ENCODE measurements at places on chromosomes 5 and 9.
A peak's percentile ranks its signal among the peaks of the same experiment; 100 is the strongest.

DNA sequence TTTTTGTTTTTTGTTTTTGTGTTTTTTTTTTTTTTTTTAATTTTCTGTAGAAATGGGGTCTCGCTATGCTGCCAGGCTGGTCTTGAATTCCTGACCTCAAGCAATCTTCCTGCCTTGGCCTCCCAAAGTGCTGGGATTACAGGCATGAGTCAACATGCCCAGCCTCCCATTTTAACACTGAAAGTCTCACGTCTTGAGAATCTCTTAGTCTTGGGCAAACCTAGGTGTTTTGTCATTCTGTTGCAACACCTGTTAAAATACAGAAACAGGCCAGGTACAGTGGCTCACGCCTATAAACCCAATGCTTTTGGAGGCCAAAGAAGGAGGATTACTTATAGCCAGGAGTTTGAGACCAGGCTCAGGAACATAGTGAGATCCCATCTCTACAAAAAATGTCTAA is 599.0 kb downstream of the TLR4 start:
- no peak for DNase-seq

DNA sequence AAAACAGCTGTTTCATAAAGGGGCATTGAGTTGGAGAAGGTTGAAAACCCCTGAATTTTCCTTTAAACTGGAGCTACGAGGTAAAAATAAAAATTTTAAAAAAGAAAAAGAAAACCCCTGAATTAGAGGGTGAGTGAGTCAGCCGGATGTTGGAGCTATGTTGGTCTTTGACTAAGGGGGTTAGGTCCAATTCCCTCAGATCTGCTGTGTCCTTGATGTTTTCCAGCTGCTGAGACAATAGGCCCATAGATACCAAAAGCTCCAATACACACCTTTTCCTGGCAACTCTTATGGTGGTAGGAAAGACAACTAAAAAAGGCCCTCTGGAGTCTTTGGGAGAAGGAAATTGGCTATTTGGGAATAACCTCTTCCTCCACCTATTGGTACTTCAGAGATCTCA is 79.4 kb upstream of the SAP30L start:
- DNase-seq, result no peak

DNA sequence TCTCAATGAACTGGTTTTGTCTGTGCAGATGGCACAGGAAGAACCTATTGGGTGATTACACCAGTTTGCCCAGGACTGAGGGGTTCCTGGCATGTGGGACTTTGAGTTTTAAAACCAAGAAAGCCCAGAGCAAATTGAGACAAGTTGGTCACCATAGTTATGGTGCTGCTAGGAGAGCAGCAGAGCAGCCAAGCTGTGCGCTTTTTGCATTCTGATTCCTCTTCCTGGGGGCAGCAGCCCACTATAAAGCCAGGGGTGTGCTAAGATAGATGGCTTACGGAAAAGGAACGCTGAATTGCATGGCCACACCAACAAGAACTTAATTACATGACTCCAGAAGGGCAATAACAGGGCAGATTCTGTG is 49.7 kb downstream of the TIMD4 start:
- no peak for DNase-seq

DNA sequence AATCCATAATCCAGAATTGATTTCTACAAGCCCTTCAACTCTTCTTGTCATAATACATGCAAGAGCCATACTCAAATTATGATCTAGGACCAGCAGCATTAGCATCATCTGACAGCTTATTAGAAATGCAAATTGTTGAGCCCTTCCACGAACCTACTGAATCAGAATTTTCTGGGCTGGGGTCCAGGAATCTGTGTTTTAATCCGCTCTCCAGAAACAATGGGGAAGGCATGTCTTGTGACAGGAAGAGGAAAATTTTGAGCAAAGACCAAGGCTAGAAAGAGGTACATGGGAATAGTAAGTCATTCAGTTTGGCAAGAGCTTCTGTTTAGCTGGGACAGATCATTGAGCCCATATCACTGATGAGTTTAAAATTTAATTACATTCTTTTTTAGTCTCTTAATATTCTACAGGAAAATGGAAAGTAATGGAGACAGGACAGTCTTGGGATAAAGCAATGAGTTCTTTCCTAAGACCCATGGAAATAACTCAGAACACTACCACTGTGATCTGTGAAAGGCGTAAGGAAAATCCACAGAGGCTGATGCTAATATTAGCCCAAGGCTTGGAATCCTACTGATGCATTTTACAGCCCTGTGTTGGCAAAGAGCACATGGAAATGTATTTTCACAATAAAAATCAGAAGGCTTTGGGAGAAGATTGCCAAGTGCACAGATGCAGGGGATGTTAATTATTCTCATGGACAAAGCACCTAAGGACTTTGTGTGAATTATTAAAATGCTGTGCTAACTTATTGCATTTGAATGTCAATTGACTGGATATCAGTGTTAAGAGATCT is 73.7 kb upstream of the STK32A start:
- DNase-seq, result no peak

- DNase-seq, result peak; percentile 92
Measured at GRCh38 chr9:75001719-75002421, 26.2 kb downstream of the CARNMT1 start.

GRCh38 chr9:38385896-38386295 is 6.6 kb upstream of the ALDH1B1 start:
- DNase-seq, result no peak

- DNase-seq, result no peak
Measured at GRCh38 chr5:103889500-103890209, 327.1 kb upstream of the NUDT12 start.

- no peak for DNase-seq
Measured at GRCh38 chr5:128085413-128085812, 1.8 kb downstream of the SLC12A2 start.

GRCh38 chr5:167242701-167243100 is 1048.7 kb upstream of the WWC1 start:
- no peak for DNase-seq

DNA sequence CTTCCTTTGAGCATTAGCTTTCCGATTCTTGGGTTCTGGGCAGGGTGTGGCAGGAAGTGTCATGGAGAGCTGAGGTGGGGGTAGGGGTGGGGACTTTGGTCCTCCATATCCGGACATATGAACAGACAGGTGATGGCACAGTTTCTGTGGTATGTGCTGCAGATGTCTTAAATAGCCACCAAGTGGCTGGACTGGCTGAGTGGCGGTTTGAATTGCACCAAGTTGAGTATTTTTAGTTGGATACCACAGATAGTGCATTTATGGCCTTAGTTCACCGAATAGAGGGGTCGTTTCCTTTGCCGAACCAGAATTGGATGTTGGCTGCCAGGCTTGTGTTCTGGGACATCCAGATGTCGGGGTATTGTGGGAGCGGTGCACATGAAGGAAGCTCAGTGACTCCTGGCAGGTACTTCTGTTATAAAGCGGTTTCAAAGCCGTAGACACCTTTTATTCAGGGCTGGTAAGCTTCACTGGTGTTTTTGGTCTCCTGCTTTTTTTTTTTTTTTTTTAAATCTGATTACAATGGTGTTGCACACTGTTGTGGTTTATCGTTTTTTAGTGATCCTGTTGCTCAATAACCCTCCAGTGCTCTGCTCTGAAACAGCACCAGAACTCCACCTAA is 15.1 kb upstream of the TNFAIP8 start:
- DNase-seq, result no peak

DNA sequence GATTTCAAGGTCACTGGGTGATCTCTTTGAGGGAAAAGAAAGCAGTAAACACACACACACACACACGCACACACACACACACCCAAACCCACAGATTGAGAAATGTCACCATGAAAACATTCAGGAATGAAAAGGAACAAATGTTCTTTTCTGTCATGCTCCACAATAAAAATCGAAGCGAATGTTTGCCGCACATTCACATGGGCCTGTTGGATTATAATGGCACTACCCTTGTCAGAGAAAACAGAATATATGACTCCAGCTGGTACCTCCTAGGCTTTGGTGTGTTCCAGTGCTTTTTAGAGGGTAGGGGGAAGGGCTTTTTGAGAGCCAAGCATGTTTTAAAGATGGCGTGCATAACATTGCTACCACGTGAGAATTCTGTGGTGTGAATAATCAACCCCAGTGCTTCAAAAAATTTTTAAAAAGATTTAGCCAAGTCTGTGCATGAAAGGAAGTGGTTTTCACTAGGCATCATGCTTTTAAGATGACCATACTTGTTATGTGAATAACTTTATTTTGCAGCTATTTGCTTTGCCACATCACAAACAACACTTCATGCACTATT is 120.8 kb upstream of the ZNF608 start:
- DNase-seq, result no peak

DNA sequence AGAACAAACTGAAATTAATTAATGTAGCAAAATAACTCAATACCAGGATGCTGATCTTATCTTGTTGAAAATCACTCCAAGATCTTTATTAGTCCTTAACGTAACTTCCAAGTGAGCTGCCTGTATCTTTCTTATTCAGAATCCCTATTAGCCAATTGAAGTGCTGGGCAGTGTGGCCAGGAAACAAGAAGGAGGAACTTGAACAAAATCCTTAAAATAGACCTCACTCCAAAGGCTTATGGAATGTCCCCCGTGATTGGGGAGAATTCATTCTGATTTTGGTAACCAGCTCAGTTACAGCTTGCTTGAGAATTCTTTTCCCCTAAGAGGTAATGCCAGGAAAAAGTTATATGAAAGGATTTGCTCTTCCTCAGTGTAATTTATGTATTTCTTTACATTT is 171.0 kb downstream of the DEPDC1B start:
- no peak for DNase-seq

DNA sequence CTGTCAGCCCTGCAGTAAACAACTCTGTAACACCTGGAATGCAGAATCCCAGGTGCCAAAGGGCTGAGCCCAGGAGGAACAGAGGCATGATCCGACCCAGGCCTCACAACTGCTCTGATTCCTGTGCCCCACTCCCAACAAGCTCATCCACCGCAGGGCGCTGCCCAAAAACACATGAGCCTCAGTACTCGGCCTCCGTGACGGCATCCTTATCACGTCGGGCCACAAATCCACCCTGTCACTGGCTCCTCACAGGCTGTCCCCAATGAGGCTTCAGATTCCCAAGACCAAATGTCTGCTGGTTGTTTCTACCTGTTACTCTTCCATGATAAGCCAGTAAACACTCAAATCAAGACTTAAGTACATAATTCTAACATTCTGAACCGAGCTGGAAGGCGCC is 15.2 kb downstream of the QSOX2 start:
- no peak for DNase-seq

DNA sequence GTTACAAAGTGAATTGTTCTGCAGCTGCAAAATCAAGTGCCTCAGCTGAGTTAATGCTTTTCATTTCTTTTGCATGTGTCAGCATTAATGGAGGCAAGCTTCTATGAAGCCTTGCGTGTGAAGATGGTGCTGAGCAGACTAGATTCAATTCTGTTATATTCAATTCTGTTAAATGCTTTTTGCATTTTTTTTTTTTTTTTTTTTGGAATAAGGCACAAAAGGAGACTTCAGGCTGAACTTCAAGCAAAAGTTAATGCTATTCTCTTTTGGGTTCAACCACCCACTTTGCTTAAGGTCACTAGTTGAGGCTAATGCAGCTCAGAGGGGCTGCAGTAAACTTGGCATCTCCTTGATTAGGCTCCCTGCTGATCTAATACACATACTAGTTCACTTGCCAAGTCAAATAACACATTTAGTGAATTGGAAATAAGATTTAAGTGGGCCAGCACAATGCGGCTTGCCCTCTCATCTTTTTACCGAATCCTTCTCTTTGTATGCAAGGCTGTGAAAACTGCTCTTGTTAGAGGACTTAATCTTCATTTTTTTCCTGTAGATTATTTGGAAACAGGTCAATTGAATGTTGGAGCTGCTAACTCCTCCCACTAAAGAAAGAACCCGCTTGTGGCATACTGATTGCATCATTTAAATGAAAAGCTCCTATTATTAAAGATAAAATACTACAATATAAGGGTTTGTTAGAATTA is 1020.2 kb downstream of the NR2F1-AS1 start:
- DNase-seq, result no peak

DNA sequence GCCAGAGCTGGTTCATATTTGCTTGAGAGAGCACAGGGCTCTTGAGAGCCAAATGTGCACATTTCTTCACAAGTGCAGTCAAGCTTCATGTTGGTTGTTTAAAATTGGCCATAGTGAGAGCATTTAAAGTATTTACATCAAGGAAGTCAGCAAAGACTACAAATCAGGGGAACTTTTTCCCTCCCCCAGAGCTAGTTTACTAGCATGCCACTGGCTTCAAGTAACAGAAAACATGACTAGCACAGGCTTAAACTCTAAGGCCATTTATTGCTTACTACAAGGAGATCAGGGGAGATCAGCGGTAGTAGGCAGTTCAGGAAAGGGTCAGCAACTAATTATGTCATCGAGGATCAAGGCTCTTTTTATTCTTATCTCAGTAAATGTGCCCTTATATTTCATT is 11.0 kb upstream of the CCDC171 start:
- no peak for DNase-seq

- DNase-seq, result no peak
Measured at GRCh38 chr9:74573640-74574191, 76.6 kb downstream of the RORB start.

GRCh38 chr5:150585781-150586341 is 54.6 kb upstream of the SYNPO start:
- no peak for DNase-seq

- DNase-seq, result no peak
Measured at GRCh38 chr5:94024101-94024500, 282.7 kb upstream of the POU5F2 start.

GRCh38 chr5:180367300-180367699 is 14.2 kb upstream of the GFPT2 start:
- no peak for DNase-seq

- DNase-seq, result no peak
Measured at GRCh38 chr5:39542511-39543285, 117.9 kb upstream of the DAB2 start.

- DNase-seq, result no peak
Measured at GRCh38 chr9:95084254-95084934, 233.1 kb downstream of the FANCC start.

GRCh38 chr9:119074017-119074416 is 295.2 kb downstream of the BRINP1 start:
- no peak for DNase-seq

GRCh38 chr9:129059796-129060785 is 20.8 kb upstream of the DOLPP1 start:
- no peak for DNase-seq

- no peak for DNase-seq
Measured at GRCh38 chr5:38307845-38308244, 49.5 kb downstream of the EGFLAM start.

DNA sequence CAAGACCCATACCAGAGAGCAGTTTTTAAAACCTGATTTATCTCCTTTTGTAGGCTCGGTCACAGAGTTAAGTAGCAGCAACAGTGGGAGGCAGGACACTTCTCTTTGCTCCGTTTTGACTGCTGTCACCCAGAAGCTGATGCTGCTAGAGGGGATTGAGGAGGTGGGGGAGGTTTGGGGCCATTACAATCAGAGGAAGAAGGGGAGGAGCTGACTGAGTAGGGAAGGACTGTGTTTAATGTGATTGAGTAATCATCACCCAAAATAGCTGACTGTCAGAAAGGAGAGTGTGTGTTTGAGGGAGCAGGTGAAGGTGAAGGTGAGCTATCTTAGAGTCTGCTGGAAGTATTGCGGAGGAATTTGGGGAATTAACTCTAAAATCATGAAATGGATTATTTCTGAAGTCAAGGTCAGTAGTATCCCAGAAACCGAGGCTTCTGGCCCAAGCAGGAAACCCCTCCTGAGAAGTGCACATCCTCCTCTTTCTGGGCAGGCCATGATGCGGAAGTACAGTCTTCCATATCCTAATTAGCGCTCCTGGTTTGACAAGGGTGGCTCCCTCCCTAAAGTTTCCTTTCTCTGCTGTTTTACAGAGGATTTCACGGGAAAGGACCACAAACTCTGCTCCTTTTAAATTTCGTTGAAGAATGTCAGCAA is 214.9 kb downstream of the PLK2 start:
- no peak for DNase-seq
